Left renal cortex interstitium (tissue), 4 donors: ENCODE measurements at places on chromosomes 11 and 22. TPM values are rescaled to one million over a fixed set of nuclear protein-coding genes. Genes with fewer than 3 reads are reported as not detected.

SLC22A6 gene
- 19.9 TPM for polyA plus RNA-seq

RIMBP3C gene
- 0.32 TPM for polyA plus RNA-seq

DNA sequence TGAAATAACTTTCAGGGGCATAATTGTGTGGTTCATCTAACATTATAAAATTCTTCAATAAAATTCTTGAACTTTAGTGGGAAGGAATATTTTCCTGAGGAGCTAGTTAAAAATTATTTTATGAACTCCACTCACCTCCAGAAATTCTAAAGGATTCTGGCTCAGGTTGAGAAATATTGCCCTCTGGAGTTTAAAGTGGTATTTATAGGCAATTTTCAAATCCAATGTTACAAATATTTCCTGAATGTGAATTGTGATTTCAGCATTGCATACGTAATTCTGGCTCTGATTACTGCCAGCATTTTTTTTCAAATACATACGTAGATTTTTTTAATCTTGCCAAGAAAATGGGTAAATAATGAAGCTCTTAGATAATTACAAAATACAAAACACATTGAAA, 598.2 kb upstream of the ANO3 start:
- no peak for DNase-seq

GRCh38 chr11:79467761-79468160, 26.9 kb upstream of the TENM4 start:
- DNase-seq = no peak

OR52I1 gene
- 0.09 TPM for polyA plus RNA-seq
